Stimulated activated CD8-positive, alpha-beta memory T cell treated with anti-CD3 and anti-CD28 coated beads, Interleukin-7, amount 100 ng/mL, for 24 hours (primary cell): ENCODE measurements at places on chromosomes 4 and X.

DNA sequence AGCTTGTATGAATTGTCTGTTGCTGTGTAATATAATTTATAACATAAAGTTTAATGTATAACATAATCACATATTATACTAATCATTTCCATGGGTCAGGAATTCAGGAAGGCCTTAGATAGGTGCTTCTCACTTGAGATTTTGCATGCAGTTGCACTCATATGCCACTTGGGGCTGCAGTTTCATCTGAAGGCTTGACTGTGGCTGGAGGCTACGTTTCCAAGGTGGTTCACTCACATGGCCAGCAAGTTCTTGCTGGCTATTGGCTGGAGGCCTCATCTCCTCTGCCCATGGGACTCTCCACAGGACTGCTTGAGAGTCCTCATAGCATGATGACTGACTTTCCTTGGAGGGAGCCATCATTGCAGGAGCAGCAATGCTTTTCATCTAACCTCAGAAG, 53.4 kb upstream of the STX18 start:
- no peak for DNase-seq

GRCh38 chr4:82694046-82694445, 104.5 kb downstream of the SCD5 start:
- no peak for DNase-seq

DNA sequence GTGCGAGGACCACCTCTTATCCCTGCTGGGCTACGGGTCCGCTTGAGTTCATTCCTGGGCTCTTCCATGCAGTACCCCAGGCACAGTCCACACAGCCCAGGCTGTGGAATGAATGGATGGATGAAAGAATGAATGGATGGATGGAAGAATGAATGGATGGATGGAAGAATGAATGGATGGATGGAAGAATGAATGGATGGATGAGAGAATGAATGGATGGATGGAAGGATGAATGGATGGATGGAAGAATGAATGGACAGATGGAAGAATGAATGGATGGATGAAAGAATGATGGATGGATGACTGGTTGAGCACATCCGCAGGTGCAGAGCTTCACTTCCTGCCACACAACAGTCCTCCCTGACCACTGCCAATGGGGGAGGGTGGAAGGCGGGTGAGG, 28.2 kb downstream of the ACOX3 start:
- DNase-seq = no peak

DNA sequence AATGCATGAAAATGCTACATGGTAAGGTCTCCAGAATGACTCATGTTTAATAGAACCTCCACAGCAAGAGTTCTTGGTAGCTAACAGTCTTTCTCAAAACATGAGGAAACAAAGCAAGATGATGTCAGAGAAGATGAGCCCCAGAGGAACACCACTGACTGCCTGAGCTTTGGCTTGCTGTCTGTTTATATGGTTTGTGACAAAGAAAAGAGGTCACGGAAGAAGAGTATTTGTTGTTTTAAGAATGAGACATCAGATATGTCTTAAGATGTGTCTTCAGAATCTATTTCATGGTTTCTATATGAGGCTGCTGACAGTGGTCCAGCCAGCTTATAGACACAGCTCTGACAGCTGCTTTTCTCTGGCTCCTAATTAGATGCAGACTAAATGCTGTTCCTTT, 18.8 kb upstream of the AREG start:
- DNase-seq = no peak

DNA sequence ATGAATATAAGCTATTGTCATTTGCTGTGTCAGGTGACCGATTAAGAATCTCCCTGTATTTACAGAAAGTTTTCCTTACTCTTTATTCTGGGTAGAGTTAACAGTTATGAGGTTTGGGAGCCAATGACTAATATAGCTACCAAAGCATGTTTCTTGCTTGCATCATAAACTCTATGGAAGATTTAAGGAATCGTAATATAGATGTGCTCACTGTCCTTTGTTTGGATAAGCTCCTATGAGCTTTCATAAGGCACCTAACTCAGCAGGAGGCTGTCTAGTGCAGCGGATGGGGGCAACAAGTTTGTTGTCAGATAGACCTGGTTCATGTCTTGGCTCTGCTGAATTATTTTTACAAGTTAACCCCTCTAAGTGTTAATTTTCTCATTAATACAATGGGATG, 75.0 kb upstream of the PAQR3 start:
- DNase-seq = no peak

- DNase-seq = no peak
Observed at GRCh38 chr4:12880844-12881243, 603.3 kb downstream of the RAB28 start.

GRCh38 chrX:52585892-52586291, 68.8 kb downstream of the SSX7 start:
- no peak for DNase-seq

DNA sequence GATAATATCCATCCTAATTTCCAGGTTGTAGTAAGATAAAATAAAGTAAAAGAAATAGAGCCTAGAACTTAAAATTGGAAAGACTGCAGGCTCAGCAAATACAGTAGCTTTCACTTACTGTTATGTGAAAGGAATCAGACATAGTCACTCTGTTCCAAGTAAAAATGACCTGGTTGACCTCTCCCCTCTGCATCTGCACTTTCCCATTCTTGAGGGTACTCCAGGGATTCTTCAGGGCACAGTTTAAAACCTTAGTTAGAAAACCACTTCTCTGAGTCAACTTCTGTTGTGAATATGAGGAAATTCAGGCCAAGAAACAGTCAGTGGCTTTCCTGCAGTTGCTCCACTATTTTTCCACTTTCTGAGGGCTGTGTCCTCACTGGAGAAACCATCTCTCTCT, 42.9 kb downstream of the FRAS1 start:
- DNase-seq = no peak

- no peak for DNase-seq
Observed at GRCh38 chr4:144734522-144734921, 88.6 kb downstream of the HHIP start.

DNA sequence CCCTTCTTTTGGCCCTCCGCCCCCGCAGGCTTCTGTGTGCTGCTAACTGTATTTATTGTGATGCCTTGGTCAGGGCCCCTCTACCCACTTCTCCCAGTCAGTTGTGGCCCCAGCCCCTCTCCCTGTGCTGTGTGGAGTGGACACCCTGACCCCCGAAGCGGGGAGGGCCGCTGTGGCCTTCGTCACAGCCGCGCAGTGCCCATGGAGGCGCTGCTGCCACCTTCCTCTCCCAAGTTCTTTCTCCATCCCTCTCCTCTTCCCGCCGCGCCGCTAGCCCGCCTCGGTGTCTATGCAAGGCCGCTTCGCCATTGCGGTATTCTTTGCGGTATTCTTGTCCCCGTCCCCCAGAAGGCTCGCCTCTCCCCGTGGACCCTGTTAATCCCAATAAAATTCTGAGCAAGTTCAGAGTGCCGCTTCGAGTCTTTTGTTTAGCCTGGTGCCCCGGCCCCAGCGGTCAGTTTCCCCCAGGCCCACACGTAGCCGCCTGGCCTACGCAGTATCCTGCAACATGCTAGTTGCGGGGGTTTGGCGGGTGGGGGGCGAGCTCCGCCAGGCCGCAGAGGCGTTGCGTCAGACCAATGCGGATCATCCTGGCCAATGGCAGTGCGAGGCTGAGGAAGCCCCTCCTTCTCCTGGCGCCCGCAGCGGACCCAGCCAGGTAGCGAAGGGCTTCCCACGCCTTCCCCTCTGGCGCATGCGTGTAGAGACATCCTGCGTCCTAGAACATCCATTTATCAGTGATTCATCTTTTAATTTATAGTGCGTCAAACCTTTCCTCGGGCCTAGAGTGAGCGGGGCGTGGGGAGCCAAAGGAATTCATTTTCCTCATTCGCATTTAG, 5.6 kb upstream of the KANTR start:
- peak; percentile 47 for DNase-seq

GRCh38 chr4:47531954-47532321, 46.9 kb downstream of the ATP10D start:
- DNase-seq = no peak

GRCh38 chrX:71081330-71082123, 13.4 kb upstream of the SNX12 start:
- DNase-seq = no peak

- DNase-seq = no peak
Observed at GRCh38 chr4:108465886-108466500, 154.4 kb upstream of the RPL34 start.

DNA sequence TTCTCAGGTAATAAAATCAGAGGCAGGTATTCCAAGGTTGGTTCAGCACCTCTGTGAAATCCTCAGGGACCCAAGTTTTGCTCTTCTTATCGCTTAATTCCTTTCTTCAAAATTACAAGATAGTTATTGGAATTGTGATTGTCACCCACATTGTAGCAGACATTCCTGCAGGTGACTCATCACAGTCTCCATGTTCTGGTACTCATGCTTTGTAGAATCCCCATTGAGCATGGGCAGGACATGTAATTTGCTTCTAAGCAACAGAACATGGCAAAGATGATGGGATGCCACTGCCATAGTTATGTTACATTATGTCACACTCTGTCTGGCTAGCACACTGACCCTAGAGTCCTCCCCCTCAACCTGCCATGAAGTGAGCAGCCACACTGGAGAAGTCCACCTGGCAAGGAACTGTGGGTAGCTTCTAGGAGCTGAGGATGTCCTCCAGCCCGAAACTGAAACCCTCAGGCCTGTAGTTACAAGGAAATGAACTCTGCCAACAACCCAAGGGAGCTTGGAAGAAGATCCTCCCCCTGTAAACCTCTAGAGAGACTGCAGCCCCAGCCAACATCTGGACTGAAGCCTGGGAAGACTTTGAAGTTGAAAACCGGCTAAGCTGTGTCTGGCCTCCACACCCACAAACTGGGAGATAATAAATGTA, 58.3 kb upstream of the GUCY1A1 start:
- no peak for DNase-seq

DNA sequence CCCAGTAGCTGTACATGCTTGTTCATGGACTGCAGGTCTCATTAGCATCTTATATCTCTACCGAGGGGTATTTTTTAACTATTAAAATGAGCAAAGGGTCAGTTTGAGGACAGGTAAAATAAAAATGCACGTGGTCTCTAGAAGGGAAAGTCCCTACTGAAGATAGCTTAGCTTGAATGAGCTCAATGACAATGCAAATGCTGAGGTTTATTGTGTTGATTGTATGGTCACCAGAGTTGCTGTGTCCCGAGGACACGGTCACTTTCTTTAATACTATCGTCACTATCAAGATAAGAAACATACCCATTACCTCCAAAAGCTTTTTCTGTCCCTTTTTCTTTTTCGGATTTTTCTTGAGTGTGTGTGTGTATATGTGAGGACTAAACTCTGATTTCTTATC, 250.5 kb upstream of the PRKX start:
- no peak for DNase-seq

- DNase-seq = no peak
Observed at GRCh38 chr4:14865804-14866203, 136.5 kb upstream of the CPEB2 start.

DNA sequence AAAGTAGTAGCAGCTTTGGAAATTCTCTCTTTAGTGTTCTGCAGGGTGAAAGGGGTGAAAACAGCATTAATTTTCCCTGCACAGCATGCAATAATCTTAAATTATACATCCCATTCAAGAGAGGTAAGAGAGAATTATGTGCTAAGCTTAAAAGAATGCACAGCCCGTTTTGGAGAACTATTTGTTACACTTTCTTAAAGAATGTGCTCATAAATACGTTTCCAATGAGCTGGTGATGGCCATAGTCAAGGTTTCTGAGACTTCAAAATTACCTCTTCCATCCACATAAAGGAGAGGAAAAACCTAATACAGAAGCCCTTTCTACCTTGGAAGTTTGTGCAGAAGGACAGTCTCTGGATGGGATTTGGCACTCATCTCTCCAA, 766.7 kb upstream of the TENM3 start:
- no peak for DNase-seq

DNA sequence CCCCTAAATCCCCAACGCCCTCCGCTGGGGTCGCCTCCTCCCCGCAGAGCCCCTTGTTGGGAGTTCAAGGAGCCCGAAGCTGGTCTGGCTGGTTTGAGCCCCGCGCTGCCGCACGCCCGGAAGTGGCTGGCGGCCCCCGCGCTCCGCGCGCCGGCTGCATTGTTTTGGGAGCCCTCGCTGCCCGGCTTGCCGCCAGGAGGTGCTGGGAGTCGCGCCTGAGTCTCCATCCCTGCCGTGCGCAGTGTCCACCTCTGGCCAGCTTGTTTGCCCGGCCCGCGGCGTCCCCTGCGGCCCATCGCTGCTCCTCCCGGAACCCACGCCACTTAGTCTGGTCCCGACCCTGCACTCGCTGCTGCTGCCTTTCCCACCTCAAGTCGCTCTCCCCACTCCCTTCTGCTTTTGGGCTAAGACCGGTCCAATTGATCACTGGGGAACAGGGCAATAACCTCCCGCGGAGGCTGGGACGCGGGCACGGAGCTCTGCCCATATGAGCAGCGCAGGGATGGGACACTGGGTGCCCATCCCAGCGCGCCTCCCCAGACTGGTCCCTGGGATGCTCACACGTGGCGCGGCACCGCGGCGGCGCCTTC, 2.2 kb upstream of the SFRP2 start:
- no peak for DNase-seq

GRCh38 chr4:149993030-149993429, 85.2 kb upstream of the DCLK2 start:
- DNase-seq = no peak

DNA sequence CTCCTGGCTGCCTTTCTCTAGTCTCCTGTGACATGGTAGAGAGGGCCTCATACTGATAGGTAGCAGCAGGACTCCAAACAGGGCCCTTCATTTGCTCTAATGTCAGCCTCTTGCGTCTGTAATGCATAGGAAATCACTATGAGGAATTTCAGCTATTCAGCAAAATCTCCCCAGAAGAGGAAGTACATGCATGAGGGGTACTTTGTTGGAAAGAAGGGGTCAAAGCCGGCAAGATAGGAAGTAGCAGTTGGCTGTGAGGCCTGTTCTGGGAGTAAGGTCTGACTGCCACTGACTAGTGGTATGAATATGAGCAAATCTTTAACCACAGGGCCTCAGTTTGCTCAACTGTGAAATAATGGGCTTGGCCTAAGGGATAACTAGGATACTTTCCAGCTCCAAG, 283.2 kb downstream of the ARHGAP10 start:
- no peak for DNase-seq

- no peak for DNase-seq
Observed at GRCh38 chr4:34432706-34433105, 1811.6 kb downstream of the ARAP2 start.

DNA sequence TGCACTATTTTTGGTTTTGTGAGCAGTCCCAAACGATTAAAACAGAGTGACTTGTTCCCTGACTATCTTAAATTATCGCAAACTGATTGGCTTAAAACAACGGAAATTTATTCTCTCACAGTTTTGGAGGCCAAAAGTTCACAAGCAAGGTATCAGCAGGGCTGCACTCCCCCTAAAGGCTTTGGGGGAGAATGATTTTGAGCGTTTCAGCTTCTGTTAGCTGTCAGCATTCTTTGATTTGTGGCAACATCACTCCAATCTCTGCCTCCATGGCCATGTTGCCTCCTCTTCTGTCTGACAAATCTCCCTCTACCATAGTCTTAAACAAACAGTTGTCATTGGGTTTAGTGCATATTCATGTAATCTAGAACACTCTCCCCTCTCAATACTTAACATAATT, 459.6 kb upstream of the ATOH1 start:
- no peak for DNase-seq
